Esophagus squamous epithelium (tissue), 5 donors: ENCODE measurements at places on chromosomes 12 and 14.

- no peak for DNase-seq
Observed at GRCh38 chr14:77364146-77364545, 12.7 kb downstream of the TMED8 start.

GRCh38 chr12:25194214-25194613, 746 bp downstream of the DNAI7 start:
- no peak for DNase-seq

DNA sequence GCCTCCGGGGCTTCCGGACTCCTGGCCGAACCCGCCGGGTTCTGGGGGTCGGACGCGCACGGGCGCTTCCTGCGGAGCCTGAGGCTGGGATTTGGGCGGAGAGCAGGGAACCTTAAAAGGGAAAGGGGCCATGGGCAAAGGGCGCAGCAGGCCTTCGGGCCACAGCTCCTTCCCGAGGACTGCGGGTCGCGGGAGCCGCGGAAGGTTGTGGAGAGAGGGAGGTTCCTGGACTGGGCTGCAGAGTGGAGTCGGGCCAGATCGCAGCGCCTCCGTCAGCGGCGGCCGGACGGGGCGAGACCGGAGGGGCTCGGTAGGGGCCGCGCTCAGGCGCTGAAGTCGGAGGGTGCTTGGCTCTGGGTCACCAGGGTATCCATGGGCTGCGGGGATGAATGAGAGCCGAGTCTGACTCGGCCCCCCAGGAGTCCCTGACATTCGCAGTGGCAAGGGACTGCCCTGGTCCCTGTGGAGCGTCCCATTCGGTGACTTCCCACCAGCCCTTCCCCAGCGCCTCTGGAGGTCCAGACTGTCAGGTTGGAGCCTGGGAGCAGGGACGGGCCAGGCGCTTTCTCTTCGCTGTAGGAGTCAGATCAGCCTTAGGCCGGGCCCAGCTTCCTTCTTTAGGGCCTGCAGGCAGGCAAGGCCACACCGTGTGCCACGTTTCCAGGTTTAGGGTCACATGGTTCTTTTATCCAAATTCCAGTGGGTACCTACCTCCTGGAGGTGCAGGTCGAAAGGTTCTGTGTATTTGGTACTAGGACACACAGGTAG, 938 bp upstream of the SLC25A29 start:
- DNase-seq, result no peak

DNA sequence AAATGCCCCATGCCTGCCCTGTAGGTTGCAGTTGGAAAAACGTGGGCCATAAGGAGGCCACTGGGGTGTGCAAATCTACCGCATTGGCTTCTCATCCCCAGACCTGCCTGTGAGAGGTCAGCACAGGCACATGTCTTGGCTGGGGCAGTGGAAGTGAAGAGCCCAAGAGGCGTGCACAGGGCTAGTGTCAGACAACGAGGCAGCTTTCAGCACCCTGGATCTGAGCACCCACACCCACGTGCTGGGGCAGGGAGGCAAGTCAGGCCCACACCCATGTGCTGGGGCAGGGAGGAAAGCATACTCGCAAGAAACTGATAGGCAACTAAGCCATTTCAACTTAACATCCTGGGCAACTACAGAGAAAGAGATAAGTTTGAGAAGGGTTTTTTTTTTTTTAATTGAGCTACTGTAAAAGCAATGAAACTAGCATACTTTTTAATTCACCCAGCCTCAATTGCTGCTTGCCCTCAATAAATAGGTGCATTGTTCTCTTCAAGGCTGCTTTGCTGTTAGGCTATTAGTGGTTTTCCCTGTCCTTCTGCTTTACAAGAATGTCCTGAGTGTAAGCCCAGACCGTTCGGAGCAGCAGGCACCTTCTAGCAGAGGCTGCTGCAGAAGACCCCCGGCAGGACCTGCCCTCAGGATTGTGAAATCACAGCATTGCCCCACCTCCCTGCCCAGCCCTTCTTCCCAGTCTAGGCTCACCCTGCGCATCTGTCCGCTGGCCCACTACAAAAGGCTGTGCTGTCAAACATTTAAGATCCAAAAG, 355.3 kb upstream of the FKBP4 start:
- no peak for DNase-seq

DNA sequence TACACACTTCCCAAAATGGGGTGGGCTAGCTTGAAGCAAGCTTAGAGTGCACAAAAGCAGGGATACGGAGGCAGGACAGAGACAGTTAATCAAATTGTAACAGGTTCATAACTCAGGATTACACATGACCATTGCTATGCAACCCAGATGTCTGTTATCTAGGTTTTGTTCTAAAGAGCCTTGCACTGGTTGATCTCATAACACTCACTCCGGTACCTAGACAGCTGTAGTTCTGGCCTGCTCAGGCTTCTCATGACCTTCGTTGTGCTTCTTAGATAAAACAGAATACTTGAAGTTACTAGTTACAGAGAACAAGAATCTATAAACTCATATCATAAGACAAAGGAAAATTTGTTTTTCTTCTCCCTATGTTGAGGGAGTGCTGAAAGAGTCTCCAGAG, 983.4 kb downstream of the TMEM121 start:
- DNase-seq, result no peak

DNA sequence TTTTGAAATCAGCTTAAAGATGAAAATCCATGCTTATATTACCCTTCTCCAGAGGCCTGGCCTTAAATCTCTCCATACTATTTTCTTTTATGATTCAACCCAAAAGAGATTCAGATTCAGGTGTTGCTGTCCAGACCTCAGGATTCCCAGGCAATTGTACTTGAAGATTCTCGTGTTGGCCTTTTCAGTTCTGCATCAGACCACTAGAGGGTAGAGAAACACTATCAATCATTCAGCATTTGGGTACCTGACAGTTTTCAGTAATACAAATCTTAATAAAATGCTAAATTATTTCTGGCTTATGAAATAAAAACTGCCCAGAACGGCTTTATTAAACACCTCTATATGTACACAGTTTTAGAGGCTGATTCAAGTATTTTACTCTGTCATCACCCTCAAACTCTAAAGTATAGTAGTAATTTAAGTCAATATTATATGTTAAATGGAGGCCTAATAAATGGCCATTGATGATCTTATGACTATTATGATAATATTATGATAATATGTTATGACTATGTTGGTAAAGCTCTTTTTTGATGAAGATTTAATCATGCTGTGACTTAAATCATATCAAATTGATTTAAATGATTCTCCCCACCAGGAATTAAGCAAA, 301.1 kb downstream of the DUSP6 start:
- DNase-seq, result no peak

GRCh38 chr12:52401926-52402325, 4.2 kb downstream of the KRT82 start:
- no peak for DNase-seq

- no peak for DNase-seq
Observed at GRCh38 chr14:32696325-32697091, 242.2 kb upstream of the NPAS3 start.

DNA sequence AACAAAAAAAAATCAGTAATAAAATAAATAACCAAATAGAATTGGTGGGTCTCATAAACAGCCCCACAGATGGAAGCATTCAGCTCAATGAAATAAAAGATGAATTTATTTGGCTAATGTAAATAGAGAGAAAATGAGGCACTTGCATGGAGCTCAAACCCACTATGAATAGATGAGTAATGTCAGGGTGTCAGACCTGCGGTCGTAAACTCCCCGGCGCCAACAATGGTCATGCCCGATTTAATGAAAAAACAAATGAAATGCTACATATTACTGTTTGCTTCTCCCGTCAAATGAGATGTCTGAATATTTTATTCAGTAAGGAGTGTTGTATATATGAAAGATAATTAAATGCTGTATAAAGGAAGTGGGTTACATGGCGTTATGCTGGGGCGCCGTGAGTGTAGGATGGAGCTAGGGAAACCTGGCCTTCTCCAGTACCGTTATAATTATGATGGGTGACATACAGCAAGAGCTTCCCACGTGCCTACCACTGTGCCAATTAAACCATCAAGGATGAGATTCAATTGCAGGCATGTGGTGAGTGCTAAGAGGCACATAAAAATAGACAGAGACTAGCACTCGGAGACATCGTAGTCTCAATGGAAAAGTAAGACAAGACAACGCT, 648.1 kb downstream of the BCL11B start:
- DNase-seq, result no peak

- DNase-seq, result no peak
Observed at GRCh38 chr12:46260124-46260912, 8.5 kb downstream of the SLC38A1 start.

- DNase-seq, result no peak
Observed at GRCh38 chr14:23450379-23450778, 14.9 kb upstream of the MYH7 start.

DNA sequence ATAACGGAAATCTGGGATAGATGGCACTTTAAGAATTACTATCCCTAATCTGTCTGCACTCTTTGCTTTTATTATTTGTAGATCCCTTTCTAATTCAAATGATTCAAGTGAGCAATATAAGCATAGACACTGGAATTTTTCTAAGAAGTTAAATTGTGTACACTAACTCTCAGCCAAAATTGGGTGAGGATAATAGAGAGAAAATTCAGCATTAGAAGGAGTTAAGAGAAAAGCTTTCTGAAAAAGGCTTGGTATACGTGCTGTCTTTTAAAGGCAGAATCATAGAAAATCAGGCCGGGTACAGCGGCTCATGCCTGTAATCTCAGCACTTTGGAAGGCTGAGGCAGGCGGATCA, 57.1 kb upstream of the CRACR2A start:
- DNase-seq, result no peak

GRCh38 chr12:56154818-56155217, 2.4 kb downstream of the MYL6B start:
- no peak for DNase-seq

GRCh38 chr12:116542345-116542956, 16.7 kb upstream of the MAP1LC3B2 start:
- DNase-seq, result no peak

DNA sequence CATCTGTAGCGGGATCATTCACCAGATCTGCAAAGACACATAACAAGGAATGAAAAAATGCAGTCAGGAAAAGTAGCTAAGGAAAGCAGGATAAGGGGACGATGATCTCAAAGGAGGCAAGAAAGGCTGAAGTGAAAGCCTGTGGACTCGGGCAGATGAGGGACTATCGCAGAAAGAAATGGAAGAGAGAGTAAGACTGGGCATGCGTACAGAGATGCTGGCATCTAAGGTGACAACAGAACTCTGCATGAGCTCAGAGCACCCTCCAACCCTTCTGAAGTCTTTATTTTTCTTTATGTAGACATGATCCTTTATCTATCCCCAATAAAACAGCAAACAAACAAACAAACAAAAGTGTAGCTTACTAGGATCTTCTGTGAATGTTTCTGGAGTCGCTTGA, 7.2 kb downstream of the MFAP5 start:
- no peak for DNase-seq

DNA sequence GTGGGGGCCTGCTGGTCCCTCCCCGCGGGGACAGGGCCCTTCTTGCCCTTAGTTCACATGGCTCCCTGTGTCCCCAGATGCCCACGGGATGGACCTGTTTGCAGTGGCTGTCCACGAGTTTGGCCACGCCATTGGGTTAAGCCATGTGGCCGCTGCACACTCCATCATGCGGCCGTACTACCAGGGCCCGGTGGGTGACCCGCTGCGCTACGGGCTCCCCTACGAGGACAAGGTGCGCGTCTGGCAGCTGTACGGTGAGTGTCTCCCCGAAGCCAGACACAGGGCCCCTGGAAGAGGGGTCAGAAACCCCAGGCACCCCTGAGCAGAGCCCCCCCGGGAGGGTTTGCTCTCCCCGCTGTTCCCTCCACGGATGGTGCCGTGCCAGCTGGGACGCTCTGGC, 13.4 kb downstream of the MMP17 start:
- no peak for DNase-seq

GRCh38 chr12:92432724-92433441, 269.9 kb upstream of the PLEKHG7 start:
- no peak for DNase-seq

GRCh38 chr12:28626504-28626903, 436.2 kb downstream of the CCDC91 start:
- DNase-seq, result no peak

DNA sequence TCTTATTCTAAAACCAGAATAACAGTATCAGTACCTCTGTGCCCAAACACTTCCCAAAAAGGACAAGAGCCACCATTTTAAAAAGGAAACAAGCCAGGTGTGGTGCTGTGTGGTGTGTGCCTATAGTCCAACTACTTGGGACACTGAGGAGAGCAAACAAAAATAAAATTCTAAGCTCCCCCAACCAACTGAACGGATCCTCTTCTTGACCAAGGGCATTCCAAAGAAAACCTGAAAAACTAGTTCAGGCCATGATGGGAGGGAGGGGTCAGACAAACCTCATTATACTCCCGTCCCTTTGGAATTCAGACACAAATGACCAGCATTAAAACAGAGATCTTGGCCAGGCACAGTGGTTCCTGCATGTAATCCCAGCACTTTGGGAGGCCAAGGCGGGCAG, 20.5 kb downstream of the SLC11A2 start:
- DNase-seq, result no peak

- no peak for DNase-seq
Observed at GRCh38 chr12:57451233-57451778, 3.8 kb upstream of the INHBE start.

DNA sequence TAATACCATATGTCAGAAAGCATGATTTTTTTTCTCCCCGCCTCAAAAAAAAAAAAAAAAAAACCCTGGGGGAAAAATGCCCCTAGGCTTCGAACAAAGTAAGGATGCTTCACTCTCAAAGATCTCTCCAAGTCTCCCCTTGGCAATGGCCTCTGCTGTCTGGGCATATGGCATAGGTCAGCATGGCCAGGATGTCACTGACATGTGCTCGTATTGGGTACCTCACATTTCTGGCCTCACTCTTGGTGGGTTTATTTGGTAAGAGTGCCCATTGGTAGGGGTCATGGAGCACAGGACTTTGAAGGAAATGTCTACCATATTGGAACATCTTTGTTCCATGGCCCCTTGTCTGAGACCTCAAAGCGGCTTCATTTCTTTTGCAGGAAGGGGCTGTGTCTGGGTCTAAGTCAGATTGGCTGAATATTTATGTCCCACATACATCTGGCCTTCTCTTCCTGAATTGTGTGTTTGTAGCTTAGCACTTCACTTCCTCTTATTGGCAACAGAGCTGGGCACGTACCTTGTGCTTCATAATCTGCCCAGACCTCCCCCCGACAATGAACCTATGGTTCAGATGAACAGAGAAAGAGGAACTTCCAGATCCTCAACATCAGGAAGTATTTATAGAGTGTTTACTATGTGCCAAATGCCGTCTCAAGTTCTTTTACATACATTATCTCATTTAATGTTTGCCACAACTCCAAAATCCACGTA, 36.3 kb upstream of the OAS1 start:
- DNase-seq, result no peak

- DNase-seq, result no peak
Observed at GRCh38 chr12:104805186-104805585, 152.9 kb downstream of the SLC41A2 start.

GRCh38 chr12:11753150-11753499, 103.7 kb downstream of the ETV6 start:
- no peak for DNase-seq

- DNase-seq, result no peak
Observed at GRCh38 chr14:54761835-54762234, 140.8 kb downstream of the GCH1 start.

GRCh38 chr12:29707846-29708245, 75.9 kb downstream of the TMTC1 start:
- no peak for DNase-seq

GRCh38 chr14:36656687-36657398, 4.8 kb upstream of the PAX9 start:
- DNase-seq, result no peak
